Esophagus muscularis mucosa (tissue), 4 donors: ENCODE measurements at places on chromosomes 6 and 20. TPM values are rescaled to one million over a fixed set of nuclear protein-coding genes. Genes with fewer than 3 reads are reported as not detected.

The GATA5 gene
- total RNA-seq, result not detected

DNA sequence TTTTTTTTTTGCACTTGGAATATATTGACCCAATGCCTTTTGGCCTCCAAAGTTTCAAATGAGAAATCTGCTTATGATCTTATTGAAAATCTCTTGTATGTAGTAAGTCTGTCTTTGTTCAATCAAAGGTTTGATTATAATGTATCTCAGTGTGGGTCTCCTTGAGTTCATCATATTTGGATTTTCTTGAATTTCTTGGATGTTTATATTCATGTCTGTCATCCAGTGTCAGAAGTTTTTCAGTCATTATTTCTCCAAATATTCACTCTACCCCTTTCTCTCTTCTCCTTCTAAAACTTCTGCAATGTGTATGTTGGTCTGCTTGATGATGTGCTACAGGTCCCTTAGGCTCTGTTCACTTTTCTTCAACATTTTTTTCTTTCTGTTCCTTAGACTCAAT is 95.9 kb upstream of the PTPRK start:
- H3K27ac ChIP-seq, result no peak overlapping the region
- no peaks in the 10 kb centered on the region for H3K27me3 ChIP-seq
- H3K4me1 ChIP-seq, result no peaks in the 10 kb centered on the region
- no peaks in the 10 kb centered on the region for H3K36me3 ChIP-seq
- no peak for DNase-seq

The C4B gene
- 84.4 TPM for total RNA-seq

GRCh38 chr6:43927532-43928210 is 157.7 kb downstream of the VEGFA start:
- H3K4me3 ChIP-seq, result no peak overlapping the region
- no peaks in the 10 kb centered on the region for H3K36me3 ChIP-seq
- no peak for DNase-seq
- H3K27ac ChIP-seq, result no peak overlapping the region
- no peaks in the 10 kb centered on the region for H3K27me3 ChIP-seq

DNA sequence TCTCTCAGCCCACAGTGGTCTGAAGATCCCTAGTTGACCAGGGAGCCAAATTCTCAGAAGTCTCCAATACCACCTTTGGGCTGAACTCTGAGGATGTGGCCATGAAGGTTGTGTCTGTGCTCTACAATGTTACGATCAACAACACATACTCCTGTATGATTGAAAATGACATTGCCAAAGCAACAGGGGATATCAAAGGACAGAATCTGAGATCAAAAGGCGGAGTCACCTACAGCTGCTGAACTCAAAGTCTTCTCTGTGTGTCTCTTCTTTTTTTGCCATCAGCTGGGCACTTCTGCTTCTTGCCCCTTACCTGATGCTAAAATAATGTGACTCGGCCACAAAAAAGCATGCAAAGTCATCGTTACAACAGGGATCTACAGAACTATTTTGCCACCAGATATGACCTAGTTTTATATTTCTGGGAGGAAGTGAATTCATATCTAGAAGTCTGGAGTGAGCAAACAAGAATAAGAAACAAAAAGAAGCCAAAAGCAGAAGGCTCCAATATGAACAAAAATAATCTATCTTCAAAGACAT is 17.7 kb upstream of the VSX1 start:
- no peaks in the 10 kb centered on the region for H3K27me3 ChIP-seq
- H3K4me1 ChIP-seq, result no peaks in the 10 kb centered on the region
- no peak overlapping the region for H3K27ac ChIP-seq
- no peak overlapping the region for H3K4me3 ChIP-seq

- peak; percentile 94 for DNase-seq
- H3K27ac ChIP-seq, result peak overlapping the region; percentile 96
- H3K4me3 ChIP-seq, result peak overlapping the region; percentile 79
- H3K36me3 ChIP-seq, result no peaks in the 10 kb centered on the region
- no peaks in the 10 kb centered on the region for H3K27me3 ChIP-seq
- peaks cover 24% of the 10 kb centered on the region for H3K4me1 ChIP-seq
These were observed 773 bp upstream of the AHI1 start for GRCh38 chr6:135498185-135498841.

The ESR1 gene
- 1.7 TPM for total RNA-seq

DNA sequence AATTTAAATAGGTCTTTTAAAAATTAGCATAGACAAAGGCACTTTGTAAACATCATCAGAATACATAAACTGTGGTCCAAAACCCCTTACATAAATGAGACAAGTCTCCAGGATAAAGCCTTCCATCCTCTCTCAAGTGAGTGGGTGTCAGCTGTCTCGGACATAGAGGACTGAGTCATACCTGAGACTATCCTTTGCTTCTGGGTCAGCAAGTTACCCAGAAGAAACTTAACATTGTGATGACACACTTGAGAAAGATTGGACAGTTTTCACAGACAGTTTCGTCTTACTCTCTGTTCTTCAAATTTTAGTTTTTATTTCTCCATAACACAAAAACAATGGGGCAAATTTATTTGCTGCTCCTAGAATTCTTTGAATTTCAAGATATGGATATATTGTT is 838.0 kb downstream of the DHX35 start:
- no peaks in the 10 kb centered on the region for H3K27me3 ChIP-seq
- DNase-seq, result no peak
- no peak overlapping the region for H3K4me3 ChIP-seq
- peaks cover 23% of the 10 kb centered on the region for H3K4me1 ChIP-seq

The MOG gene
- not detected for total RNA-seq

The CYP39A1 gene
- 8.6 TPM for total RNA-seq

The MRAP2 gene
- 0.32 TPM for total RNA-seq

The FHL5 gene
- total RNA-seq, result 10.8 TPM

GRCh38 chr6:91387290-91388059 is 800.6 kb upstream of the MAP3K7 start:
- DNase-seq, result no peak
- no peak overlapping the region for H3K27ac ChIP-seq
- no peaks in the 10 kb centered on the region for H3K27me3 ChIP-seq
- no peak overlapping the region for H3K4me3 ChIP-seq
- no peaks in the 10 kb centered on the region for H3K4me1 ChIP-seq
- no peaks in the 10 kb centered on the region for H3K36me3 ChIP-seq

The DEFB113 gene
- not detected for total RNA-seq

GRCh38 chr6:169132352-169132940 is 121.2 kb downstream of the THBS2 start:
- no peak overlapping the region for H3K27ac ChIP-seq
- no peaks in the 10 kb centered on the region for H3K27me3 ChIP-seq
- peak; percentile 19 for DNase-seq

The SAMD3 gene
- total RNA-seq, result not detected

DNA sequence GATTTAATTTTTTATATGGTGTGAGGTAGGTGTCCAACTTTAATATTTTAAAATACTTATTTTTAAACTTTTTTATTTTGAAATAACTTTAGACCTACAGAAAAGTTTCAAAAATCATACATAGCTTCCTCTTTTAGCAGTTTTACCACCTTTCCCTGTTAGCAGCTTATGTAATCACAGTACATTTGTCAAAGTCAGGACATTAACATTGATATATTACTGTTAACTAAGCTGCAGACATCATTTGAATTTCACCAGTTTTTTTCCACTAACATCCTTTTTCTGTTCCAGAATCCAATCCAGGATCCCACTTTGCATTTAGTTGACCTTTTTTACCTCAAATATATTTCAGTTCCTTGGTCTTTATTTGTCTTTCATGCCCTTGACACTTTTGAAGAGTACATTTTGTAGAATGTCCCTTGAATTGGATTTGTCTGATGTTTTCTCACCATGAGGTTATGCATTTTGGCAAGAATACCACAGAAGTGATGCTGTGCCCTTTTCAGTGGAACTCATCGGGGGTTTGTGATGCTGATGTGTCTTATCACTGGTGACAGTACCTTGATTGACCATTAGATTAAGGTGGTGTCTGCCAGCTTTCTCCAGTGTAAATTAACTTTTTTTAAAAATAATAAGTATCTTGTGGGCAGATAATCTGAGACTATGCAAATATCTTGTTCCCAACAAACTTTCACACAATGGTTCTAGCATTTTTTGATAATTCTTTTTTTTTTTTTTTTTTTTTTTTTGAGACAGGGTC is 33.4 kb downstream of the TTLL9 start:
- H3K4me1 ChIP-seq, result no peaks in the 10 kb centered on the region
- no peak overlapping the region for H3K27ac ChIP-seq
- H3K36me3 ChIP-seq, result no peaks in the 10 kb centered on the region
- no peak overlapping the region for H3K4me3 ChIP-seq
- no peak for DNase-seq
- no peaks in the 10 kb centered on the region for H3K27me3 ChIP-seq

DNA sequence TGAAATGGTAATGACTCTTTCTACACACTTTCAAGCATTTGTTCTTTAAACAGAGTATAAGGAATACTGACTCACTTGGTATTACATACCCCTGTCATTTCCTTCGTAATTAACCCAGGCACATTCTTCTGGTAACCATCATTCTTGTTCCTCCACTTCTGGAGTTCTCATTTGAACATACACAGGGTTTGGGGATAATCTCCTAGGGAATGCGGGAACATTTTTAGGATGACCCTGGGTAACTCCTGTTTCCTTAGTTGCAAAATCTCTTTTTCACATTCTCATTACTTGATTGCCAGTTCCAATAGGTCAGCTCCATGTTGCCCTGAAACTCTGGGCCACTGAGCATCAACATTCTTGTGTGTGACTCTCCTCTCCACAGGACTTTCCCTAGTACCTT is 51.5 kb upstream of the E2F3 start:
- no peaks in the 10 kb centered on the region for H3K36me3 ChIP-seq
- H3K27me3 ChIP-seq, result no peaks in the 10 kb centered on the region
- H3K27ac ChIP-seq, result no peak overlapping the region
- no peak for DNase-seq
